ENCODE measurements at places on chromosomes 1 and 21.

- peak; percentile 77 for DNase-seq
These were observed 121.9 kb upstream of the IVNS1ABP start for GRCh38 chr1:185438936-185439335.

GRCh38 chr1:211825980-211826379, 4.6 kb downstream of the LPGAT1 start:
- peak; percentile 66 for DNase-seq

- no peak for DNase-seq
These were observed 12.2 kb upstream of the LAMC2 start for GRCh38 chr1:183173828-183174227.

GRCh38 chr1:52967666-52968065, 40.6 kb downstream of the SCP2 start:
- DNase-seq, result peak; percentile 11

GRCh38 chr1:225406976-225407725, 20.7 kb downstream of the LBR start:
- DNase-seq, result no peak

GRCh38 chr1:13514821-13515220, 1.0 kb upstream of the LRRC38 start:
- no peak for DNase-seq

- no peak for DNase-seq
These were observed 146.0 kb upstream of the KIAA0040 start for GRCh38 chr1:175338387-175339135.

DNA sequence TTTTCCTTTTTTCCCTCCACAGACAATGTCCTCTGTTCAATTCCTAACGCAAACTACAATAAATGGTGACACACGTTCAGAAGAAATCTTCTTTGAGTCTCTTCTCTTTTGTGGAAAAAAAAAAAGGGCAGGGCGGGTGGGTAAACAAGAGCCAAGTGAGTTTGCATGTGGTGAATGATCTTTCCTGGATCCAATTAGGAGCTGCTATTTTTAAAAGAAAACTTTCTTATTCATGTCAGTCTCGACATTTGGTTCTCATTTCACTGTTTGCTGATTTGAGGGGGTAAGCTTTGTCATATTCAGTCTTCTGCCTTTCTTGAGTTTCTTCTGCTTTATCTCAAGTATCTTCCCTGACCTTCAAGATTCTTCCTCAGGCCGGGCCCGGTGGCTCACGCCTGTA, 29.2 kb upstream of the KIF1B start:
- no peak for DNase-seq
